ENCODE measurements at places on chromosomes 2 and 18.

GRCh38 chr2:224106794-224107193 is 67.7 kb upstream of the SERPINE2 start:
- DNase-seq: no peak

GRCh38 chr2:131127981-131128380 is 22.8 kb downstream of the PLEKHB2 start:
- DNase-seq: no peak

- no peak for DNase-seq
Observed at GRCh38 chr18:75053028-75053629, 155.8 kb downstream of the PTGR3 start.

GRCh38 chr2:172048508-172049503 is 36.5 kb upstream of the DLX1 start:
- DNase-seq: no peak

- no peak for DNase-seq
Observed at GRCh38 chr2:239934571-239935171, 90.5 kb downstream of the NDUFA10 start.

- DNase-seq: no peak
Observed at GRCh38 chr2:158120102-158120501, 18.4 kb downstream of the UPP2 start.

GRCh38 chr2:119024152-119024551 is 82.2 kb downstream of the MARCO start:
- DNase-seq: no peak

GRCh38 chr2:44100351-44100750 is 68.3 kb upstream of the PPM1B start:
- DNase-seq: no peak

DNA sequence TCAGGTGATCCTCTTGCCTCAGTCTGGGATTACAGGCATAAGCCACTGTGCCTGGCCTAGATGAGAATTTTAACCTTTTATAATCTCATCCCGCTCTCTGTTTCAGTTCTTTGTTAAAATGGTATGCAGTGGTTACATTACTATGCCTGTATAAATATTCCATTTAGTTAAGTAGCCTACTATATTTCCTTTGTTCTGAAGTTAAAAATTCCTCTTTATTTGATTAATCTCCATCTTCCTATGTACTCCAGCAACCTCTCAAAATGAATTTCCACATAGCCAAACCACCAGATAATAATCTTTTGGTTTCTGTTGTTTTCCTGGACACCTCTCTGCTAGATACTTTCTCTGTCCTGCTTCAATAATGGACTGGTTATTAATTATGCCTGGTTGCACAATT is 15.8 kb downstream of the RAB10 start:
- DNase-seq: no peak

DNA sequence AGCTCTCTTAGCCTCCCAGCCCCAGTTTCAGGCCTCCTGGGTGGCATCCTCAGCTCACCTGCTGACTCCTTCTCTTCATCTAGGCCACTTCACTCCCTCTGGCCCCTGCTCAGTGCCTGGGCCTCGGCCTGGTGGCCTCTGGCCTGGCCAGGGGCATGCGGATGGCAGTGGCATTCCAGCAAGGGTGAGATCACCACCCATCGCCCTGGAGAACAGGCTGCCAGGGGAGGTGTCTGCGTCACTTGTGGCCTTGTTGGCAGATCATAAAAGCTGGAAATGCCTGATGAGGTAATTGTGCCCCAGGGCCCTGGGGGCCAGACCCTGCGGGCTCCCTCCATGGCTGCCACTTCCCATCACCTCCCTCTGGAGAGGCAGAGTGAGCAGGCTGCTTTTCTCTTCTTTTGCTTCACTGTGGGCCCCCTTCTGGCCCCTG is 72.5 kb upstream of the SMAD2 start:
- DNase-seq: no peak

GRCh38 chr2:164458792-164459191 is 162.5 kb downstream of the GRB14 start:
- DNase-seq: no peak

DNA sequence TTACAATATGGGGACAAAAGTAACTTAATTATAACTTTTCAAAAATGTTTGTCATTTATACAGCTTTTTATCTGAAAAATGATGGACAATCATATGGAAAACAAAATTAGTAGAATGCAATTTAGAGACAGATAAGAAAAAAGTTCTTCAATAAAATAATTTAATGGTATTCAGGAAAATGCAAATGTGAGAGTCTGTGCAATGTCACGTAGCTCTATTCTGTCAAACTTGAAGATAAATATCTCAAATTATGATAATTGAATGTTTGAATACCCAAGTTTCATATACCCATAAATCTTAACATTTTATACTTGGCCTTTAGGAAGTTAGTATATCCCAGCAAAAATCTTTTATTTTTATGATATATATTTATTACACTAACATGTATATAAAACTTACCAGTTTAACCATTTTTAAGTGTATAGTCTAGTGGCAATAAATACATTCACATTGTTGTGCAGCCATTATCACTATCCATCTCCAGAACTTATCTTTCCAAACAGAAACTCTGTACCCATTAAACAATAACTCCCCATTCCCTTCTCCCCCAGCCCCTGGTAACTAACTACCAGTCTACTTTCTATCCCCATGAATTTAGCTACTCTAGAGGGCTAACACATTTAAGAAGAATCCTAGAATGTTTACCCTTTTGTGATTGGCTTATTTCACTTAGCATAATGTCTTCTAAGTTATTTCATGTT is 311.5 kb downstream of the SOCS6 start:
- no peak for DNase-seq

DNA sequence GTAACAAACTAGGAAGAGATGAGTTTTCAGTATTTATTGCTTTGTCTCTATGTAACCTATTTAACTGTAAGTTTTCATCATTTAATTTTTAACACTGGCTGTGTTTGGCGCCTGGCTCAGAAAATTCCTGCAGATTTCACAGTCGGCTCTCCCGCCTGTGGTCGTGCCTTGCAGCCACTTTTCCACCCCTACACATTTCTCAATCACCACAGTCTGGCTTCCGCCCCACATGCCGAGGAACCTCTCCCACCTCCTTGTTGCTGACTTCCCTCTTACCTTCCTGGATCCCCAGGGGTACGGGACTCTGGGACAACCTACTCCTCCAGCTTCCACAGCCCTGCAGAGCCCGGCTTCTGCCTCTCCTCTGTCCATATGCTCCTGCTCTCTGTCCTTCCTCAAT is 41.6 kb upstream of the MGAT4A start:
- DNase-seq: no peak

- no peak for DNase-seq
Observed at GRCh38 chr2:11647834-11648600, 22.0 kb downstream of the NTSR2 start.

DNA sequence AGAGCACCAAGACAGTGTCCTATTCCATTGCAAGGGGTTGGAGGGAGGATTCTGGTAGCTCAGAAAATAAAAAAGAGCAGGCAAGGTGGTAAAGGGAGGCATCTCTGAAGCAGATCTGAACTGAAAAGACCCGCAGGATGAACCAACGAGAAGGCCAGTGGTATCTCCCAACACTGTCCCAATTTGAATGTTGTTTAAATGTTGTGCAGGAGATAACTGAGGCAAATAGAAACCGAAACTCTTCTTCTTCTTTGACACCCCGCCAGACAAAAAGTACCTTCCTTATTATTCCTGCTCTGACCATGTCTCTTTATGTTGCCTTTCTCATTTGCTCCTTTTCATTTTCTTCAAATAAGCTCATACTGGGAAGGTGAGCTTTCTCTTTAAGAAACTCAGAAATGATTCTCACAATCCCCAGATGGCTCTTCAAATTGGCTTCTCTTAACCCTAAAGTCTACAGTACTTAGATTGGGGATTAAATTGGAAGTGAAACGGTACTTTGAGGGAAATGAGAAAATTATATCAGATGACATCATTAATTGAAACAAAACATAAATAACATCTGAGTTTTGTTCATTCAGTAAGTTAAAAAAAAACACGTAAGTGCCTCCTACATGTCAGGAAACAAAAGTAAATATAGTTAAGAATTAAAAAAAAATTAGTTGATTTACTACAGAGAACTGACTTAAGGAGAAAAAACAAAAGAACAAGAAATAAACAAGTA is 143.6 kb downstream of the WDPCP start:
- DNase-seq: no peak

- DNase-seq: no peak
Observed at GRCh38 chr2:160970052-160970965, 189.9 kb upstream of the TANK start.

- no peak for DNase-seq
Observed at GRCh38 chr2:104685591-104685990, 168.3 kb upstream of the POU3F3 start.

DNA sequence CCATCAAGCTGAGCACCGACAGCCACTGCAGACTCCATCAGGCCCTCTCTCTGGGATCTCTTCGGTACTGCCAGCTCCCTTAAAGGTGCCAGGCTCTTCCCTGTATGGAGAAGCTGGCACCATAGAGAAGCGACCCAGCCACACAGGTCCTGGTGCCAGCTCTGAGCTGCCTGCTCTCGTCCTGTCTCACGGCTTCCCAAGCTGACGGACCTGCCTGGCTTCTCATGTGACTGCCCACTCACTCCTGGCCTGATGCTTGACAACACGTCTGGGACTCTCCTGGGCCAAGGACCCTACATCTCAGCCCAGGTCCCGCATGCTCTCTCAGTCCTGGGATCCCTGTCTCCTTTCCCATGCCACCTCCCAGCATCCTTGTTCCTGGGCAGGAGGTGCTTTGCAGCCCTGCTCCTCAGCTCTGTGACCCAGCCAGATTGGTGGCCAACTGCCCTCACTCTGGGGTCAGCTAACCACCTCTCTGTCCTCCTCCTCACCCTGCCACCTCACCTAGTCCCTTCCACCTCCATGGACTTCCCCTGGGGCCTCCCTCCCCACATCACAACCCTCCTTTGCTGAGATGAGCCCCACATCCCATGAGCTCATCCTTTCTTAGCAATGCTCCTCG is 12.5 kb upstream of the ATOH8 start:
- no peak for DNase-seq

GRCh38 chr18:43482600-43482999 is 205.3 kb upstream of the SYT4 start:
- DNase-seq: no peak

DNA sequence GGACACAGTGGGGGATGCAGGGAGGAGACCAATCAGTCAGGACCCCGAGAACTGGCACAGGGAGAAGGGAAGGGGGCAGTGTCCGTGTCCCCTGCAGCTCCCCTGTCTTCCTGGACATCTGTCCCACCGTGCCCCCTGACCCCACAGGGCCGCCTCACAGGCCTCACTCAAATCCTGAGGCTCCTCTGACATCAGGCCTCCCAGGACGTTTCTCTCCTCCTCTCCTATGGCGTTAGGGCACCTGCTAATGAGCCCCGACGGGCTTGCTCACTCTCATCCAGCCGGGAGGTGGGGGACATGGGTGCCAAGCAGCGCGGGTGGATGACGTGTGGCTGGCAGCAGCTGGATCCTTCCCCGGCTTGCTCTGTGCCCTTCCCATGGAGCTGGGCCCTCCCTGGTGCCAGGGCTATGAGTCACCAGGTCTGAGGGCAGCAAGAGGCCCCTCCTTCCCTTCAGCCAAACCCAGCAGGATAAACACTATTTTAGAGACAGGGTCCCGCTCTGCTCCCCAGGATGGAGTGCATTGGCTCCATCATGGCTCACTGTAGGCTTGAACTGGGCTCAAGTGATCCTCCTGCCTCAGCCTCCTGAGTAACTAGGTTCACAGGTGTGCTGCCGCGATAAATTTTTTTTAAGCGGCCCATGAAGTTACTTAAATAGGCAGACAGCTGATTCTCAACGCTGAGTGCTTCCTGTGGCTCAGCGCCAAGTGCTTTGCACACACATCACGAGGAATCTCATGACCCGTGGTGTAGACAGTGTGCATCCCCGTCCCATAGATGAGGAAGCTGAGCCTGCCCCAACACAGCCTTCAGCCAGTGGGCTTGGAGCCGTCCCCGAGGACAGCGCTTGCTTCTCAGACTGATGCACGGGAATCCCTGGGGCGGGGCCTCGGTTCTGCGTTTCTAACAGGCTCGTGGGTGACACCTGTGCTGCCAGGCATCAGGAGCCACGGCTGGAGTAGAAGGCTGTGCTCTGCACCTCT is 64.5 kb upstream of the HDAC4 start:
- DNase-seq: no peak

GRCh38 chr2:216428618-216429350 is 16.5 kb downstream of the SMARCAL1 start:
- no peak for DNase-seq

- no peak for DNase-seq
Observed at GRCh38 chr2:28071221-28071620, 180.7 kb downstream of the BABAM2 start.

GRCh38 chr2:96984300-96984699 is 2.1 kb downstream of the FAM178B start:
- no peak for DNase-seq

- no peak for DNase-seq
Observed at GRCh38 chr2:55966401-55967118, 43.0 kb upstream of the EFEMP1 start.

GRCh38 chr2:166297951-166298350 is 77.8 kb downstream of the SCN9A start:
- DNase-seq: no peak

GRCh38 chr2:58540681-58541080 is 299.6 kb upstream of the FANCL start:
- no peak for DNase-seq

- DNase-seq: no peak
Observed at GRCh38 chr2:151849413-151850010, 21.3 kb upstream of the ARL5A start.

DNA sequence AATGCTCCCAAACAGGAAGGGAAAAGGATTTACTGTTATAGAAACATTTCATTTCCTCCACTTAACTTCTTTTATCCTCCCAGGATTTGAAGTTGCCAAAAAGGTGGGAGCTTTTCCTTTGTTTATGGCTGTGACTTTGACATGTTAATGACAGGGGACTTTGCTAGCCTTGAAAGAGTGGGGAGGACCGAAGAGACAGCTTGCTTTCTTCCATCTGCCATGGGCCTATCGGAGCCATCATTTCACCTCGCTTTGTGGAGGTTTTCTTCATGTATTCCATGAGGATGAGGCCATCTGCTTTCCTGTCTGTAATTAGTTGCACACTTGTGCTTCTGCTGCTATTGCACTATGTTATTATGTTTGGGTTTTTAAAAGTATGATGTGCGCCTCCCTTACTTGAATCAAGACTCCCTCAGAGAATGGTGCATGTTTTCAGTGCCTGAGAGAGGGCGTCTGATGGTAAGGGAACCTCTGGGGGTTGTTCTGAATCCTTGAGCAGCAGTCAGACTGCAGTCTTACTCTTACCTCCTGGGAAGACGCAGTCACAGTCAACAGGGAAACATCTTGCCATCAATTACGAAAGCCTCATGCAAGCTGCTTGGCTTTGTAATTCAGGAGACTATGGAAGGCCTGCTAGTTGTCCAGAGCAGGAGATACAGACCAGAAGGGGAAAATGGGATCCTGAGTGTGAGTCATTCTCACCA is 173.3 kb upstream of the MGAT5 start:
- no peak for DNase-seq

GRCh38 chr18:77207540-77207939 is 42.1 kb upstream of the GALR1 start:
- no peak for DNase-seq

- no peak for DNase-seq
Observed at GRCh38 chr18:44682871-44683221, 2.2 kb downstream of the SETBP1 start.

- no peak for DNase-seq
Observed at GRCh38 chr18:50928551-50928950, 39.3 kb upstream of the ELAC1 start.

- no peak for DNase-seq
Observed at GRCh38 chr2:121705958-121706357, 30.7 kb downstream of the NIFK start.
